ENCODE measurements at places on chromosomes 3 and 15. TPM values are rescaled to one million over a fixed set of nuclear protein-coding genes. Genes with fewer than 3 reads are reported as not detected.

DNA sequence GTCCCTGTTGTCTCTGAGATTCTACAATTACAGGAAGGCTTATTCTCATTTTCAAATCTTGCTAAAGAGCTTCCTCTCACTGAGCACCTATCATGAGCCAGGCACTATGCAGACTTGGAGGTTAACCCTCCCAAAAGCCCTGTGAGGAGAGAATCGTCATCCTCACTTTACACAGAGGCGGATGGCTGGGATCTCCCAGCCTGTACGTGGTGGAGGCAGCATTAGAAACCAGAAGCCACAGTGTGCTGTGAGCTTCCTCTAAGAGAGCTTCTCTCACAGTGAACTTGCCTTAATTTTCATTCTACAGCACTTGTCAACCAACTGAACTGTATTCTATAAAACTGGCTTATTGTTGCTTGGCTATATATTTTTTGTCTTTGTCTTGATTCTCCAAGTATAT is 6.1 kb upstream of the DGKG start:
- H3K27ac ChIP-seq = no peak overlapping the region
- no peaks in the 10 kb centered on the region for H3K4me1 ChIP-seq
- DNase-seq = no peak
- peaks cover 6% of the 10 kb centered on the region for H3K27me3 ChIP-seq

DNA sequence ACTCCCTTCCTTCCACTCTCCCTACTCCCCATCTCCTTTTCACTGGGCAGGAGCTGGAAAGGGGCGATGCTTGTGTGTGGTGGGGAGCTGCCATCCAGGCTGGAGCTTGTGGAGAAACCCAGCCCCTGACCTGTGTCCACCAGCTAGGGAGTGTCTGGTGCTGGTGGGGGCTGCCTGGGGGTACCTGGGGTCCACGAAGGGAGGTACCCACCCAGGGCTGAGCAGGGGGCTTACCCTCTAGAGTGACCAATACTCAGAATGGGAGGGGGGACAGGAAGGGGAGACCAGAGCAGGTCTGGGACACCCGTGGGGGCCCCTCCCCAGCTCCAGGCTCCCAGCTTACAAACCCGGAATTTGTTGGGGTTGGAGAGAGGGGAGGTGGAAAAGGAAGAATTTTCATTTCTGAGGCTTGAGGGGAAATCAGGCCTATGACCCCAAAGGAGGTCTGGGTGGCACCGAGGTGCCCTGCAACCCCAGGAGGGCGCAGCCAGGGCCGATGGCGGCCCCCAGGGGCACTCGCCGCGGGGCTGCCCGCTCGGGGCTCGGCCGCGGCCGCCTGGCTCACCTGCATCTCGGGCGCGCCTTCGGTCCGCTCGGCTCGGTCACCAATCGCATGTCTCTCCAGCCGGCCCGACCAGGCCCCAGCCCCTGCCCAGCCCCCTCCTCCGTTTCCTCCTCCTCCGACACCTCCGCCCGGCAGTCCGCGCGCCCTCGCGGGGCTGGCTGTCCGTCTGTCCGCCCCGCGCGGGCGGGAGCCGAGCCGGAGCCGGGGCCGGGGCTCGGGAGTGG is 773 bp downstream of the LINGO1 start:
- peaks cover 16% of the 10 kb centered on the region for H3K27me3 ChIP-seq
- DNase-seq = peak; percentile 75
- H3K4me1 ChIP-seq = peaks cover 20% of the 10 kb centered on the region
- H3K4me3 ChIP-seq = peak overlapping the region; percentile 86

DNA sequence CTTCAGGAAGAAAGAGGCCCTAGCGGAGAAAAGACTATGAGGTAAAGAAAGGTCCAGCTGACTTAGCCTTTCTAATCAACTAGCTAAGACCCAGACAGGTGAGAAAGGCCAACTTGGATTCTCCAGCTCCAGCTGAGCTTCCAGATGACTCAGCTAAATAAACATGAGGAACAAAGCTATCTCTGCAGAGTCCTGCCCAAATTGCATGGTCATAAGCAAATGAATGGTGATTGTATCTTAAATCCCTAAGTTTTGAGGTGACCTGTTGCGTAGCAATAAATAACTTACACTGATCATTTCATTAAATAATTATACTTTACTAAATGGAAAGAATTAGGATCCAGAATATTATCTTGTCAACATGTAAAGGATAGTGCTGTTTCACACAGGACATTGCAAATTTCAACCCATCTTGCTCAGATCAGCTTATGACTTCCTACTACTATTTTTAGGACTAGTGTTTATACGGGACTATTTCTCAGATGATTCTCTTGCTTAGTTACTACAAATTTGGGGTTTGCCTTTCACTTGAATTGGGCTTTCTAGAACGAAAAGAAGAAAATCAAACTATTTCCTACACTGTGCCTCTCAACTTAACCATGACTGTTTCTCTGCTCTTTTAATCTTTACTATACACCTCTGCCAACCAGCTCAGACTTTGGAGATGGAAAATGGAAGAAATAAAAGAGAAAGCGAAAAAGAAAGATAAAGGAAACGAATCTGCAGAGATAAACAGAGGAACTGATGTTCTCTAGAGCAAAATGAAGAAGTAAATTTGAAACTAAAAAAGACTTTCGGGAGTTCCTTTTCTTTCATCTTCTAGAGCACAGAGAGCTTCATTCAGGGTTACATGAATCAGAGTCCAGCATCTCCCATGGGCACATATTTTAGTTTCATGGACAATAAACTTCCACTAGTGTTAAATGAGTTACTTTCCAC is 6.6 kb upstream of the ADGRG7 start:
- DNase-seq = no peak
- no peaks in the 10 kb centered on the region for H3K27me3 ChIP-seq
- no peak overlapping the region for H3K4me3 ChIP-seq

DNA sequence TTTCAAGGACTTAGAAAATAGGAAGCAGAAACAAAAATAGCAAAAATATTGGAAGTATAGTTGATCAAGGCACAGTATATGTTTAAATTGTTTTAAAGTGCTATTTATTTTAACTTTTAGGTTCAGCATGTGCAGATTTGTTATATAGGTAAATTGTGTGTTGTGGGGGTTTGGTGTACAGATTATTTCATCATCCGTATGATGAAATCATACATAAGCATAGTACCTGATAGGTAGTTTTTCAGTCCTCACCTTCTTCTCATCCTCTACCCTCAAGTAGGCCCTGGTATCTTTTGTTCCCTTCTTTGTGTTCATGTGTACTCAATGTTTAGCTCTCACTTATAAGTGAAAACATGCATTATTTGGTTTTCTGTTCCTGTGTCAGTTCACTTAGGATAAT is 50.9 kb downstream of the KLHL6 start:
- no peak overlapping the region for H3K27ac ChIP-seq
- H3K27me3 ChIP-seq = peaks cover 4% of the 10 kb centered on the region
- H3K36me3 ChIP-seq = peaks cover 7% of the 10 kb centered on the region
- no peak for DNase-seq
- no peak overlapping the region for H3K4me3 ChIP-seq
- H3K4me1 ChIP-seq = no peaks in the 10 kb centered on the region

DNA sequence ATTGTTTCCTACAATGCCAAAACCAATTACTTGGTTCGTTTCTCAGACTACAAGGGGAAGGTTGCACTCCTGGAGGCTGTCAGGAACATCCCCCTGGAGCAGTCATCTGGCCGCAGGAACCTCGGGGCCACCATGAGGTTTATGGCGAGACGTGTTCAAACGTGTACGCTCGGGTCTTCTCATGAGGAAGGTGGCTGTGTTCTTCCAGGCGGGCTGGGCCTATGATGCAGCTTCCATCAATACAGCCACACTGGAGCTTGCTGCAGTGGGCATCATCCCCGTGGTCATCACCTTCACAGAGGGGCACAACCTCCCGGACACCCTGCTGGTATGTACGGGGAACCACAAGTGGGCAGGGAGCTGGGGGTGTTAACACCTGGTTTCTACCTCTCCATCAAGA is 94.5 kb upstream of the COL6A5 start:
- H3K4me3 ChIP-seq = no peak overlapping the region
- DNase-seq = no peak
- H3K4me1 ChIP-seq = no peaks in the 10 kb centered on the region
- H3K27me3 ChIP-seq = peaks cover 2% of the 10 kb centered on the region

DNA sequence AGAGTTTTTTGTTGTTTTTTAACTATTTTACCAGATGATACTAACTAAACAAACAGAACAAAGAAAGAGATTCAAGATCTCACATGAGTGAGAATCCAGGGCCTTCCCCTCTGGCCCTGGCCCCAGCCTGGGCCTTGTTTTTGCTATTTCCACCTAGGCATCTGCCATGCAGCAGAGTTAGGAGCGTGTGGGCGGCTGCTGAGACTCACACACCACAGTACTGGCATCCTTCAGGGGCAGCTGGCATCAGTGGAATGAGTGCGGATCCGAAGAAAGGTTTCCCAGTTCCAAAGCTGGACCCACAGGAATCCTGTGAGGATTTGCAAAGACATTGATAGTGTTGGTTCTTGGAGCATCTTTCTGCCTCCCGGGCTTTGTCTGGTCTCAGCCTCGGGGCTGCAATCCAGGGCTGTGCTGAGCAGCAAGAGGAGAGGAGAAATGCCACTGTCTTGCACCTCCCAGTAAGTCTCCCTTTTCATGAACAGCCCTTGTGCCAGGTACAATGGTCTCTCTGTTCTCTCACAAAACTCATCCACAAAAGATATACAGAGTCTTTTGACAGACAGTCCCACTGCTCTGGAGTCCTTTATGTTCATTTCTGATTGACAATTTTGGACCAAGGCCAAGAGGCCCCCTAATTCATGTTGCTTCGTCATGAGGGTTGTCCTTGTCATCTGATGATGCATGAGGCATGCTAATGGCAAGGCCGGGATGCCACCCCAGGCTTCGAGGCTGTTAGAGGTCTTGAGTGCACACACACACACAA is 46.6 kb downstream of the APH1B start:
- DNase-seq = no peak
- H3K27ac ChIP-seq = no peak overlapping the region
- no peaks in the 10 kb centered on the region for H3K4me1 ChIP-seq
- H3K4me3 ChIP-seq = no peak overlapping the region

- H3K36me3 ChIP-seq = peaks cover 3% of the 10 kb centered on the region
- no peak overlapping the region for H3K4me3 ChIP-seq
- no peaks in the 10 kb centered on the region for H3K4me1 ChIP-seq
Measured at GRCh38 chr3:134155446-134155845, 95.2 kb downstream of the RYK start.

DNA sequence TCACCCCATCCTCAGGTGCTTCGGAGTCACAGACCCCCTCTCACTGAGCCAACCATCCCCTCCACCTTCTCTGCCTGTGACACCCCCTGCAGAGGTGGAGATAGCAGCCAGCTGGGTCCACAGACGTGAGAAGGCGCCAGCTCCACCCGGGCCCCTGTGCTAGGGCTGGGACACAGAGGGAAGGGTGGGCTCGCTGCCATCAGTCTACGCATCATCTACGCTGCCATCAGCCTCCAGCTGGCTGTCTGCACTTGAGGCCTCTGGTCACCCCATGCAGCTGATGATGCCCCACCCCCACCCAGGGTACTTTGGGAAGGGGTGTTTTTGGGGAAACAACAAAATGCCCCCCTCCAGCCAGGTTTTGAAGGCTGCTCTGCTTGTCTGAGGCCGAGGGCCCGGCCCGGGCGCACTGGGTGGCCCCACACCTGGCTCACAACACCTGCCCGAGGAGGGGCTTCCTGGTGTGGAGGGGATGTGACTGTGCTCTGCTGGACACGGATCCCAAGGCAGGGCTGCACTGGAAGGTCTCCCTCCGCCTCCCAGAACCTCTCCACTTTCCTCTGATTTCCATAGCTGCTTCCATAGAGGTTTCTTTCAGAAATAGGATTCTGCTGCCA is 163.4 kb upstream of the IQSEC1 start:
- H3K36me3 ChIP-seq = no peaks in the 10 kb centered on the region
- no peak for DNase-seq
- H3K4me3 ChIP-seq = no peak overlapping the region

DNA sequence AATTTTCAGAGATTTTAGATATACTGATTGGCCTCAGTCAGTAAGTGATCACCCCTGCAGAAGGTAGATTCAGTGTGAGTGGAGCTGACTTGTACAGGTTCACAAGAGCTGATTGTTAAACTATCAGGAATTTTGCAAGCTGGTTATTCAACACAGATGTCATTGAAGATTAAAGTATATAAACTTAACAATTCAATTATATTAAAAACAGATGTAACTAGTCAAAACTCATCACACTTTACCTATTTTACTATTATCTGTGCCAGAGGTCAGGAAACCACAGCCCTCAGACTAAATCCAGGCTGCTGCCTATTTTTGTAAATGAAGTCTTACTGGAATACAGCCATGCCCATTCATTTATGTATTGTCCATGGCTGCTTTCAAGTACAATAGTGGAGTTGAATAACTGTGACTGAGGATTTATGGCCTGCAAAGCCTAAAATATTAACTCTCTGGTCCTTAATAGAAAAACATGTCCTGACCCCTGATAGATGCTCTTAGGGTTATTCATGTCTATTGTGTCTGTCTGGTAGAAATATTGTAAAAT is 429.3 kb upstream of the PDZRN3 start:
- H3K27ac ChIP-seq = no peak overlapping the region
- H3K4me3 ChIP-seq = no peak overlapping the region
- no peaks in the 10 kb centered on the region for H3K4me1 ChIP-seq
- H3K27me3 ChIP-seq = no peaks in the 10 kb centered on the region

GRCh38 chr15:48603123-48603500 is 42.4 kb downstream of the FBN1 start:
- DNase-seq = no peak
- H3K4me3 ChIP-seq = no peak overlapping the region
- H3K27me3 ChIP-seq = no peaks in the 10 kb centered on the region

DNA sequence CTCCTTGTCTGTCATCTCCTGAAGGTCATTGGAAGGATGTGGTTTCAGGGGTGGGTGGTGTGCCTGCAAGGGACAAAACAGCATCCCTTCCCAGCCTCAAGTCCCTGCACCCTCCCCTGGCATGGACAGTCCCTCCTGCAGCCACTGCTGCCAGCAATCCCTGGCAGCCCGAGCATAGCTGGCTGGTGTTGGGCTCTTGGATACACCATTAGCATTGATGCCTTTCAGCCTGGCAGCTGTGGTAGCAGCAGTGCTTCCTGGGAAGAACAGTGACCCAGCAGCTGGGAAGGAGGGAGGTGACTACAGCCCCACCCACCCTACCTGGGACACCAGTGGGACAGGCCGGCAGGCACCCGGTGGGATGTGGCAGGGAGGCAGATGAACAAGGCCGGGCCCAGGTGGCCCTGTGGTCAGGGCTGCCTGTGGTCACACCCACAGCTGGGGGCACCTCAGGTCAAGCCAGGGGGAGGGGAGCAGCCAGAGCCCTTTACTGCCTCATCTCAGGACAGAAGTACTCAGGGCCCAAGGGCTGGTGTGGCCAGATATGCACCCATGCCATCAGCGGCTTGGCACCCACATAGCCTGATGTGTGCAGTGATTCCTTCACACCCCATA is 32.9 kb upstream of the TMEM115 start:
- H3K27me3 ChIP-seq = peaks cover 6% of the 10 kb centered on the region
- DNase-seq = no peak
- H3K27ac ChIP-seq = no peak overlapping the region
- H3K4me3 ChIP-seq = no peak overlapping the region

GRCh38 chr3:152296971-152297370 is 28.2 kb downstream of the MBNL1 start:
- peaks cover 3% of the 10 kb centered on the region for H3K27me3 ChIP-seq
- no peak overlapping the region for H3K4me3 ChIP-seq
- no peaks in the 10 kb centered on the region for H3K36me3 ChIP-seq
- no peak for DNase-seq
- H3K4me1 ChIP-seq = peaks cover 33% of the 10 kb centered on the region

GOLGA6L10 gene
- 0.96 TPM for total RNA-seq

ROBO2 gene
- total RNA-seq = 330 TPM

ZFAND6 gene
- total RNA-seq = 80.1 TPM

ANKRD34C gene
- not detected for total RNA-seq

SATB1 gene
- total RNA-seq = 80.5 TPM

All from glutamatergic neuron (in vitro differentiated cells).